Tibial nerve (tissue), 4 donors: ENCODE measurements at places on chromosomes 1 and 21.

DNA sequence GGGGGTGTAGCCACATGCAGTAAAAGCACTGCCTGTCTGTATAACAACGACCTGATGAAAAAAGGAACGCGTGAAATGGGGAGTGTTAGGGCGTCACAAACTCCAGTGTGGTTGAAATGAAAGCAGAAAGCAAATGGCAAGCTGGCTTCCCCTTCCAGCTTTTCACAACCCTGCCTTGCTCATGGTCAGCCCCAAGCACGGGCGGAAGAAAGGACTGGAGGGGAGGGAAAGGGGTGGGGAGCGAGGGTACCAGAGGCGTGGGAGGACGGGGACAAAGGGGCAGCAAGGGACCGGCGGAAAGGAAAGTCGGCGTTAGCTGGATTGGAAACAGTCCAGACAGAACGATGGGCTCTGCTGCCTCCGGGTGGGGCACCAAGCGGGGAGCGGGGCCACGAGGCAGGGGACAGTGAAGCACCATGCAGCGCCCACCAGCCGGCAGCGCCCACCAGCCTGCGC is 9.6 kb downstream of the VPS26C start:
- no peak for DNase-seq

DNA sequence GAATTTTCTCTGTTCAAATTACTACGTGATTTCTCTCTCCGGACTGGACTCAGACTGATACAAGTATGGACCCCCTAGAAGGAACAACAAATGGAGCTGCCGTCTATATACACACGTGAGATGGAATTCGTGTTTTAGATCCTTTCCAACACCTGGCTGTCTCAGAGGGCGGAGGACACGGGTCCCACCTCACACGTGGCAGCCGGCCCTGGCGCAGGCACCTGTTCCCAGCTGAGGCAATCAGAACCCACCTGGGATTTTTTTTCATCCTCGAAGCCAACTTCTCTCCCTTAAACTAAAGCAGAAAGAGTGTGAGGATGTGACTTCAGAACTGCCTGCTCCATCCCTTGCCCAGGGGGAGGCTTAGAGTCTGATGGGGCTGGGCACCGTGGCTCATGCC is 34.1 kb upstream of the SCCPDH start:
- no peak for DNase-seq

- no peak for DNase-seq
Observed at GRCh38 chr1:229117664-229118300, 153.1 kb upstream of the RAB4A start.

- DNase-seq = no peak
Observed at GRCh38 chr1:6462412-6463119, 3.4 kb downstream of the TNFRSF25 start.

GRCh38 chr1:63943393-63943792 is 169.6 kb downstream of the ROR1 start:
- no peak for DNase-seq

- DNase-seq = no peak
Observed at GRCh38 chr1:67514786-67515185, 84.6 kb upstream of the SERBP1 start.

DNA sequence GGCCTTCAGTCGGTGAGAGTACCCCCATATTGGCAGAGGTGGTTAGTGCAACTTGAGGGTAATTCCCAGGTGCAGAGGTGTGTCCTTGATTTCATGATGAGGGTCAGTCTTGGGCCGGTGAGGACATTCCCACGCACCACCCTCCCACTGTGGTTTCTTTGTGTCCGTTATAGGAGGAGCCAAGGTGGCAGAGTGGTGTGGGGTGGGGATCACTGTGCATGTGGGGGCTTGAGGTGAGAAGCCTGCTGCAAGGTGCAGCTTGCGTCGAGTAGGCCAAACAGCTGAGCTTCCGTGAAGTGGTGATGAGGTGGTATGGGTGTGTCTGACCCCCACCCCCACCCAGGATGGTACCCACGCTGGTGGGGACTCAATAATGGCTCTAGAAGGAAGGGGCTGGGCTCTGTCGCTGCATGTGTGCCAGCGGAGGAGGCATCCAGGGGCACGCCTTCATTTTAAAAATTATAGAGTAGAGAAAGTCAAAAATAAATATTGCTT is 6.2 kb downstream of the PTPRF start:
- DNase-seq = no peak

- no peak for DNase-seq
Observed at GRCh38 chr1:30749691-30750583, 7.6 kb downstream of the LAPTM5 start.

GRCh38 chr1:24254783-24255182 is 64.4 kb upstream of the GRHL3 start:
- DNase-seq = no peak

DNA sequence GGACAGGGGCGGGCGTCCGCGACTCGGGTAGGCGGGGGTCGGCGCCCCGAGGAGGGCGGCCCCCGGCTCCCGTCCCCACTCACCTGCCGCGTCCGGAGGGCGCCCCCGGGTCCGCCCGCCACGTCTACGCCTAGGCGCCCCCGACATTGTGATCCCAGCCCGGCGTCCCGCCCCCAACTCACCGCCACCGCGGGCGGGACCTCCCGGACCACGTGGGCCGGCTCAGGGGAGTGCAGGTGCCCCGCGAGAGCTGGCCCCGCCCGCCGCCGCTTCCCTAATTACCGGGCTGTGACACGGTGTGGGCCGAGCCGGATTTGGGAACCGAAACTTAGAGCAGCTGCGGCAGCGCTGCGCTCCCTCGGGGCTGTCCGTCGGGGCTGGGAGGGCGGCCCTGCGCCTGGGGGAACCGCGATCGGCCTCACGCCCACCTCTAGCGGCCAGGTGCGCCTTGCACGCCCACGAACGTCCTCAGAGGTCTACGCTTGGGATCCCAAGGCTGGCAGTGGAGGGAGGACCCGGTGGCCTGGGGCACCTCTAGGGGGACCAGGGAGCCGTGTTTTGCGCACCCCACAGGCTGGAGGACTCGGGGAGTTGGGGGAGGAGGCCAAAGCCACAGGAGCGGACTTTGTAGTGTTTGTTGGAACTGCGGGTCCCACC is 521 bp upstream of the NADK start:
- peak; percentile 56 for DNase-seq

GRCh38 chr1:76802094-76802493 is 65.2 kb upstream of the ST6GALNAC5 start:
- no peak for DNase-seq
